Activated T-cell treated with anti-CD3 and anti-CD28 coated beads, Interleukin-2, amount 50 U/mL, for 48 hours (primary cell): ENCODE measurements at places on chromosomes 6 and 20.
A peak's percentile ranks its signal among the peaks of the same experiment; 100 is the strongest.

DNA sequence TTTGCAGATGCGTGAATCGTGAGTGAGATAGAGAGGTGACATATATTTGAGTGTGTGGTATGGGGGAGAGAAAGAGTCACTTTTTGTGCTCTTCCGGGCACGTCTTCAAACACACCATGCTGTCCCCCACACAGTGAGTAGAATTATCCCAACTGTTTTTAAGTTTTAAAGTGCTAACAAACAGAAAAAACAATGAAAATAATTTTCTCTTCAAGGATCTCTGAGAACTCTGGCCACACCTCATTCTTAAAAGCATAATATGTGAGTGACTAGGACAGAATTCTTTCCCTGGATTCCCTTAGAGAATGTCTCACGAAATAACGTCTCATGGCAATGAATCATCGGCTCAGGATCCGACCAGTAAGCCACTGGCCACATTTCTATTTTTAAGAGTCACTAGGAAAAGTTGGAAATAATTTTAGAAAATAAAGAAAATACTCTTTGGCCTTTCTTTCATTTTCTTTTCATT lies 235.7 kb upstream of the ZNF217 start:
- no peak for DNase-seq

DNA sequence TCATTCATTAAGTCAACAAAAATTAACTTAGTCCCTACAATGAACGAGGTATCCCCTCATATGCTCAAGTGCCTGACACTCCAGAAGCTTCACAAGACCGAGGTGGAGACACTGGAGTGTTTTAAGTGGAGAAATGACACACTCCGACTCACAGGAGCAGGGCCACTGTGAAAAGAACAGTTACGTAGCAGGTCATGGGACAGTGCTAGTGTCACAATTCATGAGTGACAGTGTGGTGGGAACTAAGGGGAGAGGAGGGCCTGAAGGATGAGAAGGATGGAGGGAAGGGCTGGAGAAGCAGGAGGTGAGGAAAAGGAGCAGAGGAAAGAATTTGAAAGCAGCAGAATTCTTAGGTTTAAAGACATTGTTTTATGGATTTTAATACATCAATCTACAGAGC lies 1.3 kb upstream of the HLA-A start:
- no peak for DNase-seq

DNA sequence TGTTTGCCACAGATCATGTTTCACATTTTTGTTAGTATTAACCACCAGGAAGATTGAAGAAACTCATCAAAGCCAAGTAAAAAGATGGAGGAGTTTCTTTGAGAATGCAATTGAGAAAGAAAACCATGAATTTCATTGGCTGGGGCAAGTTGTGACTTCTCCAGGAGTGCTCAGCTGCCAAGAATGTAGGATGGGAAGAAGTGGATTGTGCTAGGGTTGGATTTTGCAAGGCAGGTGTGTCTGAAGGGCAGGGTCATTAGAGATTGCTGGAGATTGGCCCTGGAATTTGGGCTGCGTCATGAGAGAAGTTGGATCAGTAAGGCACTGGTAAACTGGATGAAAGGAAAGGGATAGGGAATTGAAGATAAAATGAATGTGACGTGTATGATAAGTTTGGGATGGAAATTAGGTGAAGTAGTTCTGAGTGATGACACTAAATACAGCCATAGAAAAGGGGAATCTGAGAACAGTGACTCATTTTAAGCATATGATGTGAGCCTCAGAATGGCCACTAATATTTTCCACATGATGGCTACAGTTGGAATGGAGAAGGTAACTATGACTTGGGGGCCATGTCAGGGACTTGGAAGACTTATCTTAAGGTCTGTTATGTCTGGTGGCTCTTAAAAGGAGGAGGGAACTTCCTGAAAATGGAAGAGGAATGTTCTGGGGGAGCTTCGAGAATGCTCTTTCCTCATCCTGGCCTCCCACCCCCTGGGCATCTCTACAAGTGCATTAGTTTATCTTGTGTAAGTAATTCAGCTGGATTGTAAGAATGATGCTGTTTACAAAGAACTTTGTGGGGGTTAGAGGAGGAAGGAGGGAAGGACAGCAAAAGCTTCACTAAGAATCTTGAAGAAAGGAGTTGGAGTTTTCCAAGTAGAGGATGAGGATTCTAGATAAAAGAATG lies 27.8 kb upstream of the ERVFRD-1 start:
- DNase-seq: no peak

GRCh38 chr6:79712616-79713135 lies 81.5 kb downstream of the SH3BGRL2 start:
- DNase-seq: no peak

DNA sequence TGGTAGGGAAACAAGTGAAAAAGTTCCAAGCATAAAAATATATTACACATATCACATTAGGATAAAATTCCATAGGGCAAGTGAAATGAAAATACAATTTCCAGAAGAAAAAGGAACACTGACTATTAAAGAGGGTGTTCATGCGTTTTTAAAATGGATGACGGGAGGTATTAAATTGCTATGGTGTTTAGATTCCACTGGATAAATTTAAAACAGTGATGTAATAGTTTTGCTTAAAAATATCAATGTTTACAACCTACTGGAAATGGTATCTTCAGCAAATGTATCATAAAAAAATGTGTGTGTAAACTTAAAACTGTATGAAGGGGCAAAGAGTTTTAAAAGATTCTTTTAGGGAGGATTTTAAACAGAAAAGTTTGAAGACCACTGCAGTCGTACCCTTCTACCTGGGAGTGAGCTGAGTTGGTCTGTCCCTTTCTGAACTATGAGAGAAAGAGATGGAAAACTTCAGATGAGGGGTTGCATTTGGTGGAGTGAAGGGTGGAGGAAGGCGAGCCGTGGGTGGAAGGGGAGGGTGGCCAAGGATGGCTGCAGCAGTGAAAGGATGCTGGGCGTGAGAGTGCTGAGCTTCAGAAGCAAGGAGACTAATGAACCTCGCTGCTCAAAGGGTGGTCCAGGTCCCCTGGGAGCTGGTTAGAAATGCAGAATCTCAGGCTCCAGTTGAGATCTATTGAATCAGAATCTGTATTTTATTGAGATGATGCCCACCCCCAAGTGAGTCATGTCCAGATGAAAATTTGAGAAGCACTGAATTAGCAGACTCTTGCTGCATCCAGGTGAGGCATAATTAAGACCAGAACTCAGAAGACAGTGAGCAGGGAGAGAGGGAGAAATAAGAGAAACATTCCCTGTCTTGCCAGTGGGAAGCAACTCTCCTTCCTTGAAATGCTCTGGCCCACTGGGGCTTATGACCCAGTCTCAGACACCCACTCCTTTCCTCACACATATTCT lies 54.5 kb upstream of the MRPS10 start:
- no peak for DNase-seq

DNA sequence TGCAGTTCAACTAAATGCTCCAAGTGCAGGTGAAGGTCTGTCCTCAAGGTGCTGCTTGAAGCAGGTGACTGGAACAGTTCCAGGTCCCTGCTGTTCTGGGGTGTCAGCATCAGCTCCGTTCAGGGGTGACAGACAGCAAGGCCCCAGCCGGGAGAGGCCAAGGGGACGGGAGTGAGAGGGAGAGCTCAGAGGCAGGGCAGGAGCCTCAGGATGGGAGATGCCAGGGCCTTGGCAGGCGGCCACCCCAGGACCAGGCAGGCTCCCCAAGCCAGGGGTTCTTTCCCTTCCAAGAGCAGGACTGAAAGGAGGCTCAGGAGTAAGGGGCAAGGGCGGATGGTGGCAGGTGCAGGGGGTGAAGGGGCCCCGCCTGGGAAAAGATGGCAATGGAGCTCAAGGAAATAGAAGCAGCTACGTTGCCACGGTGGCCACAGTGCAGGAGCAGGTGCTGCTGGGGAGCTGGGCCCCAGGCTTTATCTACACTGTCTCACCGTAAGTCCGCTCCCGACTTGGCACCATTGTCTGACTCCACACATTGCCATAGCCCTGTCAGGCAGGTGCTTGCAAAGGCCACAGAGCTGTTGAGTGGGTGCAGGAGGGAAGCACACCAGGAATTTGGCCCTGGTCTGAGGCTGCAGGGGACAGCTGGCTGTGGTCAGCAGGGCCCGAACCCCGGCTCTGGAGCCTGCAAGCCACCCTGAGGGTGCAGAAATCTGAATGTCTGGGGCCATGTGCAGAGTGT lies 43.1 kb downstream of the ERMARD start:
- DNase-seq: no peak

- DNase-seq: no peak
Measured at GRCh38 chr6:50093116-50093937, 43.6 kb upstream of the DEFB112 start.

DNA sequence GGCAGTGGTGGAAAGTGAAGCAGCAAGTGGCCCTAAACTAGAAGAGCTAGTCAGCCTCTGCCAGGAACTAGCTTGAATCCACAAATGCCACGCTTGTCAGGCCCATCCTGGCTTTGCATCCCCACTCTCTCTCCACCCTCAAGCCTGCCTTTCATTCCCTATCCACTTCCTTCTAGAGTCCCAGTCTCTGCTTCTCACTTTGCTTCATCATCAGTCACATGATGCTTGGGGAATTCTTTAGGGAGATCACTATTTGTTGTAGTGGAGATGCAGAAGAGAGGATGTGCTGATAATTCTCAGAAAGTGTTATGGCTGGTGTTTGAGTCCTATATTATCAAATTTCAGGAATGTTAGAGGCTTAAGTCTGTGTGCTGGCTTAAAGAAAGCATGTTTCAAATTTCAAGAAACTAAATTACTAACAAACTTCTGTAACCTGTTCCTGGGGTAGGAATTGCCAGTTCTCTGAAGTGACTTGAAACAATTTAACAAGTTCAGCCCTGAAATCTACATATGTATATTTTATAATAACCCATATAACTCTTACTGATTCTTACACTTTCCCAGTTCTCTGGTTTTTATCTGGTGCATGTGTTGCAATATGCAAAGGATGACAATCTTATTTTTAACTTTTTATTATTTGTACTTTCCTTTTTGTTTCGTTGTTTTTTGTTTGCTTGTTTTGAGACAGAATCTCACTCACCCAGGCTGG lies 7.5 kb downstream of the TRIM39 start:
- no peak for DNase-seq

DNA sequence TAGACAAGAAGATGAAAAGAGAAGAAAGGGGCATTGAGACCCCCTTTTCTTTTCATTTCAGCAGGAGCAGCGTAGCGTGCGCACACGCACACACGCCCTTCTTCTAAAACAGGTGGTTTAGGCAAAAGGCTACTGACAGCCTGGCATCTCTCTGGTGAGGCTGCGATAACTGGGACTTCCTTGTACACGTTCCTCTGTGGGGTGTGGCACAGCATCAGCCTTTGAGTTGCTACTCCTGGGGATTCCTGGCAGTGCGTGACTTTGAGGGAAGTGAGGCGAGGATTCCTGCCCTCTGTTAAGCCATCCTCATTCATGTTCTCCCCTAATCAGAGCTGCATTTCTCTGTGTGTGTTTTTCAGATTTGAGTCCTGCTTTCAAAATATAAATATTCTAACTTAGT lies 94.7 kb downstream of the TMEM170B start:
- no peak for DNase-seq

DNA sequence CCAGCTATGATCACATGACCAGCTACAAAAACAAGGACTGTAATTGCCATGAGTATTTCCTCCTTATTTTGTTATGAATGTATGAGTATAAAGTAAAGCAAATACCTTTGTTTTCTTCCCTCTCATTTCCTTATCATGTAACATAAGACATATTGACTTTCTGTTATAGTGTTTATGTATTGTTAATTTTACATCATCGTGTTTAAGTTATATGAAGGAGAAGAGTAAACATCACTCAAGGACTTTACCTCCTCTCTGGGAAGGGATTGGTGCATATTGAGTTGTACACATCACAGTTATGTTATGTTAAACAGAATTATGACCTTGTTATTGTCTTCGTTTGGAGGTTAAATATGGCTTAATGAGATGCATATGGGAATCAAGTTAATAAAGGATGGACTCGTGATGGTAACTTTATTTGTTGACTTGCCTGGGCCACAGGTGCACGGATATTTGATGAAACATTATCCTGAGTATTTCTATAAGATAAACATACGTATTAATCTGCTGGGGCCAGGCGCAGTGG lies 57.3 kb upstream of the CNKSR3 start:
- no peak for DNase-seq

- DNase-seq: no peak
Measured at GRCh38 chr6:137866200-137866913, 702 bp upstream of the TNFAIP3 start.

- peak; percentile 53 for DNase-seq
Measured at GRCh38 chr6:84774157-84774984, 10.0 kb upstream of the TBX18 start.

DNA sequence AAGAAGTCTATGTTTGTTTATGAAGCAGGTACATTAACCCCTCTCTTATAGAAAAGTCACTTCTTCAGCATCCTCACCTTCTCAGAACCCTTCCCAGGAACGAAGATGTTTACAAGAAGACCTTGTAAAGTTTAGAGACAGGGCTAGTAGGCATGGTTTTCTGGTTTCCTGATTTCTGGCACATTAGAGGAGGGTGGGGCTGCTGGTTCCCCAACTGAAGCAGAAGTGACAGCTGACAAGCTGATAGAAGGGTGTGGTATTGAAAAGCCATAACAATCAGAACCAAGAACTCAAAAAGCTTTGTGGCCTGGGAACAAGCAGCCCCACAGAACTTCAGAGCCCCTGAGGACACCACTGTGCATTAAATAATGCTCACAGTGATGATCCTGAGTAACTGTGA lies 91.2 kb downstream of the RTN4IP1 start:
- DNase-seq: no peak

DNA sequence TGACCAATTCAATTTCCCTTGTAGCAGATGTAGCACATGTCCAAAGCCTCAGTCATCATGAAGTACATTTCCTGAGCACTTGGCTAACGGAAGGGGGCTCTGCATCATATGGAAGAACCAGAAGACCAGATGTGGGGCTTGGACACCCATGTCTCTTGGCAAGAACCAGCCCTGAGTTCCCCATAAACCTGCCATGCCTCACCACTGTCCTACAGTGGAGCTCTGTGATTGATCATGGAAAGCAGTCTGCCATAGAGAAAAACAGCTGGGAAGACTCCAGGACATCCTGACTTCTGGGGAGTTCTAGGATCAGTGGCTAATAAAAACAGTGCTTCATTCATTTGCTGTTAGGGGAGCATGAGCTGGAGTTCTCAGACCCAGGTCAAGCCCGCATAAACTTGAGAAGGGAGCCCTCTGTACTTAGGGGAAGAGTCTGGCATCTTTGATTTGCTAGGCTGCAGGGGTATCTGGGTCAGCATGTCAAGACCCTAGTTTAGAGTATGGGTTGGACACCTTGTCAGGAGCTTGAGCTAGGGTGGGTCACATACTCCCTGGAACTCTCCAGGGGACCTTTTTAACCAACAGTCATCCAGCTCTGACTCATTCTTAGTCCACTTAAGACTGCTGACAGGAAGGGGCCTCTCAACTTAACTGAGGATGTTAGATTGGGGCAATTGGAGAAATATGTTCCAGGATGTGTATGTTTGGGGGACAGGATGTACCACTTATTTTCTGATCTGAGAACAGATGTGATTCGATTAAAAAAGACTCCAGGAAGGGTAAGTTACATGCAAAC lies 26.3 kb upstream of the TRAM2 start:
- no peak for DNase-seq

DNA sequence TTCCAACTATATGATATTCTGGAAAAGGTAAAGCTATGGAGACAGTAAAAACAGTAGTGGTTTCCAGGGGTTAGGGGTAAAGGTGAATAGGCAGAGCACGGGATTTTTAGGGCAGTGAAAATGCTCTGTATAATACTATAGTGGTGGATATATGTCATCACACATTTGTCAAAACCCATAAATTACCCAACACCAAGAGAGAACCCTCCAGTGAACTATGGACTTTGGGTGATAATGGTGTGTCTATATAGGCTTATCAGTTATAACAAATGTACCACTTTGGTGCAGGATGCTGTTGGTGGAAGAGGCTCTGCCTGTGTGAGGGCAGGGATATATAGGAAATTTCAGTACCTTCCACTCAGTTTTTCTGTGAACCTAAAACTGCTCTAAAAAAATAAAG lies 149.9 kb downstream of the GPX5 start:
- DNase-seq: no peak

GRCh38 chr6:125259354-125259736 lies 42.4 kb downstream of the HDDC2 start:
- DNase-seq: no peak
